ENCODE measurements at places on chromosomes 6 and 20. TPM values are rescaled to one million over a fixed set of nuclear protein-coding genes. Genes with fewer than 3 reads are reported as not detected.
A peak's percentile ranks its signal among the peaks of the same experiment; 100 is the strongest.

ZFP57 gene
- not detected for total RNA-seq

- no peaks in the 10 kb centered on the region for H3K27me3 ChIP-seq
- H3K27ac ChIP-seq = no peak overlapping the region
- no peaks in the 10 kb centered on the region for H3K36me3 ChIP-seq
- no peak overlapping the region for H3K4me3 ChIP-seq
These were observed 53.8 kb upstream of the GMPR start for GRCh38 chr6:16184551-16184950.

DNA sequence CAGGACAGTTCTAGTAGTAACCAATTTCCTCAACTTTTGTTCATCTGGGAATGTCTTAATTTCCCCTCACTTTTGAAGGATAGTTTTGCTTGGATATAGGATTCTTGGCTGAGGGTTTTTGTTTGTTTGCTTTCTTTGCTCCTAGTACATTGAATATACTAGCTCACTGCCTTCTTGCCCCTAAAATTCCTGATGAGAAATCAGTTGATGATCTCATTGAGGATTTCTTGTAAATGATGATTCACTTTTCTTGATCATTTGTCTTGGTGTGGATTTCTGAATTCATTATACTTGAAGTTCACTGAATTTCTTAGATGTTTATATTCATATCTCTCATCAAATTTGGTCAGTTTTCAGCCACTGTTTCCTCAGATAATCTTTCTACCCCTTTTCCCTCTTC lies 49.1 kb upstream of the PRDM1 start:
- H3K4me3 ChIP-seq = no peak overlapping the region
- DNase-seq = no peak
- no peaks in the 10 kb centered on the region for H3K36me3 ChIP-seq
- no peak overlapping the region for H3K27ac ChIP-seq
- H3K27me3 ChIP-seq = no peaks in the 10 kb centered on the region

GRCh38 chr6:18472941-18473340 lies 85.8 kb downstream of the RNF144B start:
- DNase-seq = no peak
- H3K4me1 ChIP-seq = peaks cover 10% of the 10 kb centered on the region
- no peak overlapping the region for H3K4me3 ChIP-seq
- H3K27ac ChIP-seq = no peak overlapping the region
- no peaks in the 10 kb centered on the region for H3K36me3 ChIP-seq

GRCh38 chr6:29255530-29255929 lies 46.0 kb upstream of the OR14J1 start:
- no peaks in the 10 kb centered on the region for H3K4me1 ChIP-seq
- DNase-seq = no peak
- H3K36me3 ChIP-seq = no peaks in the 10 kb centered on the region
- no peak overlapping the region for H3K27ac ChIP-seq
- H3K27me3 ChIP-seq = no peaks in the 10 kb centered on the region
- no peak overlapping the region for H3K4me3 ChIP-seq

GRCh38 chr20:34986311-34987287 lies 30.9 kb downstream of the MYH7B start:
- no peaks in the 10 kb centered on the region for H3K36me3 ChIP-seq
- H3K4me3 ChIP-seq = no peak overlapping the region
- DNase-seq = no peak
- H3K4me1 ChIP-seq = peaks cover 30% of the 10 kb centered on the region
- H3K27ac ChIP-seq = no peak overlapping the region

GRCh38 chr20:52086878-52087277 lies 104.7 kb downstream of the ZFP64 start:
- H3K27ac ChIP-seq = no peak overlapping the region
- no peaks in the 10 kb centered on the region for H3K4me1 ChIP-seq
- DNase-seq = no peak
- H3K27me3 ChIP-seq = no peaks in the 10 kb centered on the region
- no peak overlapping the region for H3K4me3 ChIP-seq
- peaks cover 37% of the 10 kb centered on the region for H3K36me3 ChIP-seq

DNA sequence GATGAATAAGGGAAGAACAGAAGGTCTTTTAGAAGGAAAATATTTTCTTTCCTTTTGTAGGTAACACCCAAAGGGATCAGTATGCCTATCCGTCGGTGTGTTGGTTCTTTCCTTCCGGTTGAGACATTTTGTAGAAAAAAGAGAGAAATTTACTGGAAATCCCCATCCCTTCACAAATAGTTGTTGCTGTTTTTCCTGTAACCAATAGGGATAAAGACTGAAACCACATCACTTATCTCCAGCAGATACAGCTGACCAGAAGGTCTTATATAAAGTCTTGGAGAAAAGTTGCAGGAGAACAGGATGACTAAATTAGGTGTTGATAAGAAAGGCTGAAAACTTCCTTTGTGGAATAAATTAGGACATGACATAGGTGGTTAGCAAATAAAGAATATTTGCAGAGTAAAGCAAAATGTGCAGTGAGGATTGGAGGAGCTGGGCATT lies 14.8 kb upstream of the HLA-DRB1 start:
- no peak overlapping the region for H3K4me3 ChIP-seq
- no peak for DNase-seq
- H3K27me3 ChIP-seq = no peaks in the 10 kb centered on the region
- H3K27ac ChIP-seq = no peak overlapping the region
- no peaks in the 10 kb centered on the region for H3K4me1 ChIP-seq
- H3K36me3 ChIP-seq = no peaks in the 10 kb centered on the region

GRCh38 chr6:49676671-49677281 lies 36.6 kb downstream of the CRISP2 start:
- no peaks in the 10 kb centered on the region for H3K36me3 ChIP-seq
- no peaks in the 10 kb centered on the region for H3K27me3 ChIP-seq
- DNase-seq = no peak
- H3K27ac ChIP-seq = peak overlapping the region; percentile 23
- H3K4me3 ChIP-seq = no peak overlapping the region
- H3K4me1 ChIP-seq = peaks cover 5% of the 10 kb centered on the region

DNA sequence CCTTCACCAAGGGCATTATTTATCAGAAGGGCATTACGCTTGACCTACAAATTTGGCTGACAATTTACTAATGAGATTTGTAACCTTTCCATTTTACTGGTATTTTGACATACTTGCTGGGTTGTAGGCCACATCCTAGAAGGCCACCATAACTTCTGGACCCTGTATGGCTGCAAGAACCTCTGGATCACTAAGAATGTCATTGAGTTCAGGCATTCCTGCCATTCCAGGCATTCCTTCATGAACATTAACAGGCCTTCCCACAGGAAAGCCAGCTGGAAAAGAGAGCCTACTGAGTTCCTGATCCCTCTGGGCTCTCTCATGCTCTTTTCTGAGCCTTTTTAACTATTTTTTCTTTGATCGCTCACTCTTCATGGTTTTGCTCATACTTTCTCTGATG lies 28.4 kb upstream of the SLC35A1 start:
- no peaks in the 10 kb centered on the region for H3K36me3 ChIP-seq
- no peaks in the 10 kb centered on the region for H3K27me3 ChIP-seq
- H3K4me3 ChIP-seq = no peak overlapping the region
- DNase-seq = no peak
- H3K4me1 ChIP-seq = no peaks in the 10 kb centered on the region

CLPSL2 gene
- not detected for total RNA-seq

Measured in stomach (tissue), 19 donors.